ENCODE measurements at places on chromosomes 5 and 9. TPM values are rescaled to one million over a fixed set of nuclear protein-coding genes. Genes with fewer than 3 reads are reported as not detected.

DNA sequence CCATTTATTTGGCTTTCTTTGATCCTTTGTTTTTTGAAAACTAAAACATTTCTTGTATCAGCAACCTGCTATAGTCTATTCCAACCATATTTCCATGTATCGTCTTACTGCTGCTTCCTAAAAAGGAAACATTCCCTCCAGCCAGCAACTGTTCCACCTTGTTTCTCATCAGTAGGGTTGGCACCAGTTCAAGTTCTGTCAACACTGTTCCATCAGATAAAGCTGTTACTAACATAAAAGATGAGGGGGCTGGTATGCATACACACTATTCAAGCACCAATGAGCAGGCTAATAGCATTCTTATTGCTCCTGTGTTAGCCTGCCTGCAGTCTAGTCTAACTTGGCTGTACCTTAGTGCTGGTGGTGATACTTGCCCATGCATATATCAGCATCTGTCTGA is 178.3 kb downstream of the CWC27 start:
- H3K36me3 ChIP-seq: no peaks in the 10 kb centered on the region
- no peaks in the 10 kb centered on the region for H3K27me3 ChIP-seq
- H3K4me3 ChIP-seq: no peak overlapping the region
- H3K27ac ChIP-seq: no peak overlapping the region
- H3K4me1 ChIP-seq: no peaks in the 10 kb centered on the region

DNA sequence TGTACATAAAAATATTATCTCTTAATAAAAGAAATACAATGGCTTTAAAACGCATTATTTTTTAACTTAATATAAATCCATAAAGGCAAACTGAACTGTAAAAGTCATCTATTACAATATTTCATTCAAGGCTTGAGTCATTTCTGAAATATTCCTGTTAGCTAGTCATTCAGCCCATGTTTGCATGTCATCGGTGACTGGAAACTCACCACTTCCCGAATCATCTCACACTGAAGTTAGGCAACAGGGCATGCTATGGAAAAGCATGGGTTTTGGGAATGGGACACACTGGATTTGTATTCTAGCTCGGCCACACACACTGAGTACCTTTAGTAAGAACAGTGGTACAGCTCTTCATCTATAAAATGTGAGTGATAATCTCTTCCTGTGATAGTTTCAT is 691.1 kb upstream of the C9orf72 start:
- no peak overlapping the region for H3K4me3 ChIP-seq
- no peak overlapping the region for H3K27ac ChIP-seq
- no peaks in the 10 kb centered on the region for H3K4me1 ChIP-seq
- DNase-seq: no peak

GRCh38 chr9:133609311-133610098 is at the start of gene FAM163B:
TSS of gene FAM163B (minus strand) at chr9:133609389. CDS start at chr9:133580223, 29,166 bp downstream.
- H3K36me3 ChIP-seq: no peaks in the 10 kb centered on the region
- peak within 1 kb of the TSS; percentile 13 for H3K4me3 ChIP-seq
- DNase-seq: no peak
- H3K4me1 ChIP-seq: no peaks in the 10 kb centered on the region

GRCh38 chr9:77953590-77953989 is 78.0 kb downstream of the GNAQ start:
- H3K27me3 ChIP-seq: no peaks in the 10 kb centered on the region
- H3K4me1 ChIP-seq: peaks cover 31% of the 10 kb centered on the region
- H3K36me3 ChIP-seq: no peaks in the 10 kb centered on the region
- DNase-seq: no peak
- H3K4me3 ChIP-seq: no peak overlapping the region

Gene CYLC2
- total RNA-seq: not detected

Gene RANBP17
- total RNA-seq: 34.5 TPM

Gene TRIM23
- 20.1 TPM for total RNA-seq

Gene SURF2
- 23.8 TPM for total RNA-seq
